BE2C (cell line): ENCODE measurements at places on chromosomes 13 and 19.

DNA sequence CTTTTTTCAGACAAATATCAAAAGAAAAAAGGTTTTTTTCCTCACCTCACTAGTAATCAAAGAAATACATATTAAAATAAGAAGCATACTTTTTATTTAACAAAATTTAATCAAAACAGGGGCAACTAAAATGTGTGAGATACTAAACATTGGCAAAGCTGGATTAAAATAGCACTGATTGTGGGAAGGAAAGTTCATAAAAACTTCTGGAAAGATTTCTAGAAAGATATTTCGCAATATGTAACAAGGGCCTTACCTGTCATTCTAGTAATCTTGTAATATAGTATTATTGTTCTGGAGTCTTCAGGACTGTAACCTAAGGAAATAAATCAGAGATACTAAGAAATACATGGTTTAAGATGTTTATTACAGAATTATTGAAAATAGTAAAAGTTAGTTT, 482.5 kb downstream of the SUCLA2 start:
- no peak for DNase-seq

DNA sequence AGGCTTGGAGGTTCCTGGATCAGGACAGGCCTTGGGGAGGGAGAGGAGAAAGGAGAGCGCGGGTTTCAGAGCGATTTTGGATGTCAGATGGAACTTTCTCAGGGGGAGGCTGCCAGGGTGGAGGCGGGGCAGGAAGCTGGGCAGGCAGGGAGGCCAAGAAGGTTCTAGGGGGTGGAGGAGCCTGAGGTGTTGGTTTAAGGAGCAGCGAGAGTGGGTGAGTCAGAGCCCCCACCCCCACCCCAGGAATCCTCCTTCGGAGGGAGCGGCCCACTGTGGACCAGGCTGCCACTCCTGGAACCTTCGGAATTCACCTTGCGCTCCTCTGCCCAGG, 15.9 kb upstream of the NOP53 start:
- no peak for DNase-seq

DNA sequence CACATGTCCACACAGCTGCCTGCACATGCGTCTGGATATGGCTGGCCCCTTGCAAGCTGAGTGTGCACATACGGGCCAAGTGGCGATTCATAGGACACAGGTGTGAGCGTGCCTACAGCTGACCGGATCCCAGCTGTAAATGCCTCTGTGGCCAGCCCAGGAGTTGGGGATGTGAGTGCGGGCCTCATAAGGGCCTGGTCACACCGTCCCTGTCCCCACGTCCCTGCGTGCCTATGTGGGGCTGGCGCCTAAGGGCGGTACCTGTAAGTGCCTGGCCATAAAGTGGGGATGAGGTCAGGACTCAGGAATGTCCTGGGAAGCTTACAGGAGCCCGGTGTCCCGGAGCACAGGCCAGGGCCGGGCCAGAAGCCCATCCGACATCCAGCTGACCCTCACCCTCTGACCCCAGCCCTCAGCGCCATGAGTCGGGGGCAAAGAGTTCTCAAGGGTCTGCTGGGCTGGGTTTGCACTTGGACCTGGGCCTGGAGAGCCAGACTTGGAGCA, 1.3 kb upstream of the ARHGAP45 start:
- DNase-seq = no peak

GRCh38 chr13:113962386-113962785, 11.5 kb downstream of the C13orf46 start:
- DNase-seq = peak; percentile 1

DNA sequence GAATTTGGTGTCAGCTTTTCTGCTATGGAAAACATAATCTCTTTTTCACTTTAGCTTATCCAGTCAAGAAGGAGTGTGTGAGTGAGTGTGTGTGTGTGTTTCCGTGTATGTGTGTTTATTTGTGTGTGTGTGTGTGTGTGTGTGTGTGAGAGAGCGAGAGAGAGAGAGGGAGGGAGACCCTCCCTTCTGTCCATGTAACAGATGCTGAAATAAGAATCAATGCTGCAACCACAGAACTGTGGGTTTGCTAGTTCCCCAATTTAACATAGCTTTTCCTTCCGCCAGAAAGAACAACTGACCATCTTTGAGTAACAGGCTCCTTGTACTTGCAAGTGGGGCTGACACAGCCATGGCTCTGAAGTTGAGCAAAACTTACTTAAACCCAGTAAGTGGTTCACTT, 5.2 kb downstream of the LCP1 start:
- no peak for DNase-seq

DNA sequence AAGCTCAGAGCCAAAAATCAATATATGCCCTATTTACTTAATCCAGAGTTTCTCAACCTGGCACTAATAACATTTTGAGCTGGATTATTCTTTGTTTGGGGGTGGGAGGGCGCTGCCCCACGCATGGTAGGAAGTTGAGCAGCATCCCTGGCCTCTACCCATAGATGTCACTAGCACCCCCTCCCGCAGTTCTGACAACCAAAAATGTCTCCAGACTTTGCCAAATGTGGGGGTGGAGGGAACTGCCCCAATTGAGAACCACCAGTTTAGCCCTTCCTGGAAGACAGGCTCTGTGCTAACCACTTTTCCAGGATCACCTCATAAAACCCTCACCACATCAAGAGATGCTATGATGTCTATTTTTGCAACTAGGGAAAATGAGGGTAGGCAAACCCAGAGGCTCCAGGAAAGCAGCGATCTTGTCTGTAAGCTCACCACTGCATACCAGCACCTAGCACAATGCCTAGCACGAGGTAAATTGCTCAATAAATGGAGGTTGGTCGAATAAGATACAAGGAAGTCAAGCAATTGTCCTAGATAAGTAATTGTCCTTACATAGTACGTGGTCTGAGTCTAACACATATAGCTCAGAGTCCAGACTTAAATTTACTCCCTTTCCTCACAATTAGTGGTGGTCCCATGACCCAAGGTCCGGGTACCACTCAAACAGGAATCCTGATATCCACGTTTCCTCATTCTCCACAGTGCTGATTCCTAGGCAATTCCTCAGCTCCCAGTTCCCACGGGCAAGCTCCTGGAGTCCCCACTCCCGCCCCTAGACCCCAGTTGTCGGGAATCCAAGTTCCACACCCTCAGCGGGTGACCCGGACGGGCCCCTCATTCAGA, 892 bp downstream of the TRIR start:
- DNase-seq = peak; percentile 51

- DNase-seq = no peak
These were observed 130.4 kb upstream of the MIR17HG start for GRCh38 chr13:91216928-91217700.

- DNase-seq = no peak
These were observed 148.2 kb downstream of the RAP2A start for GRCh38 chr13:97582170-97582569.

DNA sequence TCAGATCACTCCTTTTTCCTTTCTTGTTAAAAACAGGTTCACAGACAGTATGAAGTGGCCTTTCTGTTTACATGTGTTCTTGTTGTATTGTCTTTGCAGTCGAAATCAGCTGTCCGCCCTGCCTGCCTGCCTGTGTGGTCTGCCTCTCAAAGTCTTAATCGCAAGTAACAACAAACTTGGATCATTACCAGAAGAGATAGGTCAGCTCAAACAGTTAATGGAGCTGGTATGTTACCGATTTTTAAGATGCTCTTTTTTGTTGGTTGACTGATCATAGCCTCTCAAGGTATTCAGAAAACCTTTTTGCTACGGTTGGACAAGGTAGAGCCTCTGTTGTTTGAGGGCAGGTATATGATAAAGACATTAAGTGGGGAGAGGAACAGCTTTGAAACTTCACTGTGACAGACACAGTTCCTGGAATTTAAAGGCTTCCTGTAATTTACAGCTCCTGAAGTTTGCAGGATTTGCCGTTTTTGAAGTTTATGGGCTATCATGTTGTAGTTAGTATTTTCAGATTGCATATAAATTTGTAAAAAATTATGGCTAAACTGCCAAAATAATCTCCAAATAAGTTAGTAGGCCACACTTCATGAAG, 116.1 kb downstream of the LRCH1 start:
- no peak for DNase-seq

- DNase-seq = no peak
These were observed at the start of gene CACNG6 for GRCh38 chr19:53991224-53992113. CACNG6 (plus strand) TSS chr19:53991637; CDS start chr19:53992878, 1,241 bp downstream.

GRCh38 chr13:33375421-33375820, 89.9 kb upstream of the STARD13 start:
- DNase-seq = no peak

- no peak for DNase-seq
These were observed 42.7 kb downstream of the CAPN12 start for GRCh38 chr19:38701455-38702063.

DNA sequence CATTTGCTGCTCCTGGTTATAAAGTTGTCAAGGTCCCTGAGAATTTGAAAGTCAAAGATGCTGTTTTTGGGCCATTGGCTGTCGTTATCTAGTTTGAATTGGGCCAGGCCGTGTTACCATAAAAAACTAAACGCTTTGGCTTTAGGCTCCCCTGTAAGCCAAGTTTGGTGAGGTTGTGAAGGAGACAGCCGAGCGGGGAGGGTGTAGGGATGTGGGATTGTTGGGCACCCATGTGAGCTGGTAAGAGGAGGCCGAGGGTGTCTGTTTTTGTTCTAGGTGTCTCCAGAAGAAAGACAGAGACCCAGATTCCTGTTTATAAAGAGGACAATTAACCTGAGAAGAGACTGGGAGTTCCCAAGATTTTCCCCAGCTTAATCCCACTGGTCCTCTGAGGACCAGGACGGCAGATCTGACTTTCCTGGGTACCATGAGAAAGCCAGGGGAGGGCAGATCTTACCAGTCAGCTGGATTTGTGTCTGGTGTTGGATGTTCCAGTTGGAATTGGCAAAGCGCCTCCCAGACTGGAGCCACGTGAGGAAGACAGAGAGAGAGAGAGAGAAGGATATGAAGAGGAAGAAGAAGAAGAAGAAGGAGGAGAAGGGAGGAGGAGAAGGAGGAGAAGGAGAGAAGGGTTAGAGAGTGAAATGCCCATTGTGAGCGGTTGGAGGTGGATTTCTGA, 25.1 kb downstream of the TMEM255B start:
- no peak for DNase-seq

- DNase-seq = no peak
These were observed 25.8 kb downstream of the CACNG6 start for GRCh38 chr19:54017261-54017660.

- no peak for DNase-seq
These were observed 26.1 kb downstream of the ATP11A start for GRCh38 chr13:112715715-112716460.

DNA sequence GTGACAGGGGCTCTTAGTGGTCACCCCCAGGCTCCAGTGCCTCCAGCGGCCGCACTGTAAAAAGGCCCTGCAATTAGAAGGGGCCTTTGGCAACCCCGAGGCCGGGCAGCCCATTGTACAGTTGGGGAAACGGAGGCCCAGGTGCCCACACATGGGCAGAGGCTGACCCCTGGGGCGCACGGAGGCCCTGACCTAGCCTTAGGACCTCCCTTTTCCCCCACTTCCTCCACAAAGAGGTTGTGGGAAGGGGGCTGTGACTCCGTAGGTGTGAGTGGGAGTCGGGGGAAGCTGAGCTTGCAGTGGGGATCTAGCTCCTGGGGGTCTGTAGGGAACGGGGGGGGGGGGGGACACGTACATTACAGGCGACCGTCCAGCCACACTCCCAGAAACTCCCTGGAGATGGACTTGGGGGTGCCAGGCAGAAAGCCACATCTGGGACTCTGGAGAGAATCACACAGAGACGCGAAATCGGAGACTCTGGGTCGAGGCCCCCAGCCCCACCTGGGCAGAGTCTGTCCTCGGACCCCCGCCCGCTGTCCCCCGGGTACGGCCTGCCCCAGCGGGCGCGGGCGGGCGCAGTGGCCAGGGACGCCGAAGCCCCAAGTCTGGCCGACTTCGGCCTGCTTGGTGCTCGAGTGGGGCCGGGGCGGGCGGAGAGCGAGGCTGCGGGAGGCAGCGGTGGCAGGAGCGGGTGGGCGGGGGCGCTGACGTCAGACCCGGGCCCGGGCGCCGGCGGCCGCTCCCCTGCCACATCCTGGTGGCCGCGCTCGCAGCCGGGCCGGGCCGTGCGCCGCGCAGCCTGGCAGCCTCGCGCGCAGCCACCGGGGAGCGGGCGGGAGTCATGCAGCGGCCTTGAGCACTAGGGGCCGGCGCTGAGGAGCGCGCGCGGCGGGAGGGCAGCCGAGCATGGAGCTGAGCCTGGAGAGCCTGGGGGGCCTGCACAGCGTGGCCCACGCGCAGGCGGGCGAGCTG, at the start of gene ONECUT3:
Gene ONECUT3, plus strand, starts transcription at position 750 of the 972 bp plus-strand sequence. Its CDS starts 157 bp downstream, at position 907.
- no peak for DNase-seq

DNA sequence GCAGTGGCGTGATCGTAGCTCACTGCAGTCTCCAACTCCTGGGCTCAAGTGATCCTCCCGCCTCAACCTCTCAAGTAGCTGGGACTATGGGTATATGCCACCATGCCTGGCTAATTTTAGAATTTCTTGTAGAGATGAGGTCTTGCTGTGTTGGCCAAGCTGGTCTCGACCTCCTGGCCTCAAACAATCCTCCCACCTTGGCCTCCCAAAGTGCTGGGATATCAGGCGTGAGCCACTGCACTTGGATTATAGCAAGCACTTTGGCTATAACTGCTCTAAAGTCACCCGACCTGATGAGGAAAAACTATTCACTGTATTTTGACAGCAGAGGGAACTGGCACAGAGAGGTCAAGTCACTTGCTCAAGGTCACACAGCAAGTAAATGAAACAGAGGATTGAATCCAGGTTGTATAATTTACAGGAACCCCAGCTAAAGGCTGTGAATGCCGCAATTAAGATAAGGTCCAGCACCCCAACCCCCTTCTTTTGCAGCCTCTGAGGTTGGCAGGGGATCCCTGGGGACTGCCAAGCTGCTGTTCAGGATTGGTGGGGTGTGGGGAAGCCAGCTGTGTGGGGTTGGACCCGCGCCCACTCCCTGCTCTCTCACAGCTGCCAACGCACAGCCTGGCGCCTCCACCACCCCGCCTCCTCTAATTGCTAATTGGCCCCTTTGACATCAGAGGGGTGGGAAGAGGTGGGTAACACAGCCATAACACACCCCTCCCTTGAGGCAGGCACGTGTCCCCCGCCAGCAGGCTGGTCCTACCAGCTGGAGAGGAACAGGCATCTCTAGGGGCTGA, 6.0 kb downstream of the TMIGD2 start:
- DNase-seq = peak; percentile 89

- no peak for DNase-seq
These were observed 11.6 kb downstream of the OXGR1 start for GRCh38 chr13:96982672-96983071.
